ENCODE measurements at places on chromosomes 7 and 10.

DNA sequence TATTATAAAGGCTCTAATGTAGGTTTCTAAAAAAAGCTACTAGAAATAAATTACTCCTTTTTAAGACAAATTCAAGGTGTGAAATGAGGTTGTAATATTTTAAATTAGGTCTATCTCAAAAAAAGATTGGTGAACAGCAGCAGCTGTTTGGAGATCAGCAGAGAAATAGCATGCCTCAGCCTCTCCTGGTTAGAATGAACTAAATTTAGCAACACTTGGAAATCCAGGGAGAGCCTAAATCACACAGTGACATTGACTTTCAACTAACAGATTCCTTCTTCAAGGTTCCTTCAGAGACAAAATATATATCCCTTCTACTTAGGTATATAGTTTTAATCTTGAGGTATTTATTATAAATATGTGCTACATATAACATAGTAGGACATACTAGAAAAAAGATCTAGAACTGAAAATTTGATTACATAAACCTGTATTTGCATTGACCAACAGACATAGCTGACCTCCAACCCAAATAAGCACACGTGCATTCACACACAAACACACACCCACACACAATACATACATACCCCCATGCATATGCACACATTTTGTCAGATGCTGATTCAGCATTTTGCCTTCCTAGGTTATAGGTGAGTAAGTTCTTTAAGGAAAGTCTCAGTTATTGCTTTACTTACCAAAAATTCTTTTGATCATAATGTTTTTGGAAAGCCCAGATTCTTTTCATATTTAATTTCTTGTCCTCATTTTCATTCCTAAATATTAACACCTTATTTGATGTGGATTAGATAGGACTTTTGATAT is 47.3 kb downstream of the DGKB start:
- peaks cover under 1% of the 10 kb centered on the region for H3K27me3 ChIP-seq
- no peaks in the 10 kb centered on the region for H3K4me1 ChIP-seq
- no peak overlapping the region for H3K27ac ChIP-seq
- H3K36me3 ChIP-seq, result no peaks in the 10 kb centered on the region
- H3K4me3 ChIP-seq, result no peak overlapping the region
- DNase-seq, result no peak

DNA sequence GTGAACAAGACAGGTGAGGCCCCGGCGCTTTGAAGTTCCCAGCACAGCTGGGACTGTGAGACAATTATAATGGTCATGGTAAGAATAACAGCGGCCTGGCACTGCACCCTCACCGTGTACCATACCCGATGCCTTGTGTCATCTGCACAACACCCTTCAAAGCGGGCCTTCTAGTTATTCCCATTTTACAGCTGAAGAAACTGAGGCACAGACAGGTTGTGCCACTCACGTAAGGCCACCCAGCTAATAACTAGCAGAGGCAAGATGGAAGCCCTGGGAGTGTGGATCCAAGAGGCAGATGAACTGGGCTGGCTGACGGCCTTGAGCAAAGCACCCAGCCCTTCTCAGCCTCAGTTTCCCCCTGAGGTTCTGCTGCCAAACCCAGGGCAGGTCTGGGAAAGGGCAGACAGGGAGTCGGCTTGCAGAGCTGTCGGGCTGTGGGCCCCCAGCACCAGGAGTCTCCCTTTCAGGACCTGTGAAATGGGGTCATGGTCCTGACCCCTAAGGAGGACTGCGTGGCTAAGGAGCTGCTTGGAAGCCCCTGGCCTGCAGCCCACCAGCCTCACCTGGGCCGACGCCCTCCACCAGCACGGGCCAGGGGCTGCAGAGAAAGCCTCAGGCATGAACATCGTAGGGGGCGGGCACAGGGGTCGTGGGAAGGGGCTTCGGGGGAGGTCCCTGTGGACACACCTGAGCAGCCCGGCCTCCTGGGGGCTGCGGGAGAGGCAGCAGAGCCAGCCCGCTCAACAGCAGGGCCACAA is 15.3 kb upstream of the LFNG start:
- no peaks in the 10 kb centered on the region for H3K36me3 ChIP-seq
- no peak overlapping the region for H3K4me3 ChIP-seq
- peaks cover 5% of the 10 kb centered on the region for H3K27me3 ChIP-seq
- peaks cover 3% of the 10 kb centered on the region for H3K4me1 ChIP-seq
- no peak for DNase-seq
- H3K27ac ChIP-seq, result no peak overlapping the region

DNA sequence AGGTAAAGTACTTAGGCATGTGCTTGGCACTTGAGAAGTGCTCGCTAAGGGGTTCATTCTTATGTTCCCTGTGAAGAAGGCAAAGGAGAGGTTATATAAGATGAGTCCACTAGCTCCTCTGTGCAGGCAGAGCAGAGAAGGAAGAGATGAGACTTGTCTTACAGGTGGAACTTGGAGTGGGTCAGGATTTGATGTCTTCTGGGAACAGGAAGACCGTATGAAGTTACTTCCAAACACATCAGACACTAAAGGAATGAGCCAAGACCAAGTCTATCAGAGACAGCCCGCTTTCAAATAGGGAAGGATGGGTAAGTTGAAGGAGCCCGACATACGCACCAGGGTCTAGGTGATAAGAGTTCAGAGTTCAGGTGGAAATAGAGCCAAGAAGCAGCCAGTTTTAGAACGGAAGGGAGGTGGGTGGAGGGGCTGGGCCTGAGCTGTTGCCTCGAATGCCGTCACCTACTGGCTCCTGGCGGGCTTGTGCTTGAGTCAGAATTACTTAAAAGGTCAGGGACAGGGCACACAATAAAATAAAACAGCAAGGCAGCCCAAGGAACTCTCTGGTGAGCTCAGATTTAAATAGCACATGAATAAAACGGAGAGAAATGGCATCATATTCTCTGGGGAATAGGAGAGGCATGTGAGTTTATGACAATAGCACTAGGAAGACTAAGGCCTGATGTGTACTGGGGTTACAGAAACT is 56.1 kb upstream of the GRB10 start:
- H3K27me3 ChIP-seq, result no peaks in the 10 kb centered on the region
- no peak overlapping the region for H3K4me3 ChIP-seq
- H3K27ac ChIP-seq, result no peak overlapping the region
- peaks cover 2% of the 10 kb centered on the region for H3K4me1 ChIP-seq
- H3K36me3 ChIP-seq, result peaks cover 6% of the 10 kb centered on the region

DNA sequence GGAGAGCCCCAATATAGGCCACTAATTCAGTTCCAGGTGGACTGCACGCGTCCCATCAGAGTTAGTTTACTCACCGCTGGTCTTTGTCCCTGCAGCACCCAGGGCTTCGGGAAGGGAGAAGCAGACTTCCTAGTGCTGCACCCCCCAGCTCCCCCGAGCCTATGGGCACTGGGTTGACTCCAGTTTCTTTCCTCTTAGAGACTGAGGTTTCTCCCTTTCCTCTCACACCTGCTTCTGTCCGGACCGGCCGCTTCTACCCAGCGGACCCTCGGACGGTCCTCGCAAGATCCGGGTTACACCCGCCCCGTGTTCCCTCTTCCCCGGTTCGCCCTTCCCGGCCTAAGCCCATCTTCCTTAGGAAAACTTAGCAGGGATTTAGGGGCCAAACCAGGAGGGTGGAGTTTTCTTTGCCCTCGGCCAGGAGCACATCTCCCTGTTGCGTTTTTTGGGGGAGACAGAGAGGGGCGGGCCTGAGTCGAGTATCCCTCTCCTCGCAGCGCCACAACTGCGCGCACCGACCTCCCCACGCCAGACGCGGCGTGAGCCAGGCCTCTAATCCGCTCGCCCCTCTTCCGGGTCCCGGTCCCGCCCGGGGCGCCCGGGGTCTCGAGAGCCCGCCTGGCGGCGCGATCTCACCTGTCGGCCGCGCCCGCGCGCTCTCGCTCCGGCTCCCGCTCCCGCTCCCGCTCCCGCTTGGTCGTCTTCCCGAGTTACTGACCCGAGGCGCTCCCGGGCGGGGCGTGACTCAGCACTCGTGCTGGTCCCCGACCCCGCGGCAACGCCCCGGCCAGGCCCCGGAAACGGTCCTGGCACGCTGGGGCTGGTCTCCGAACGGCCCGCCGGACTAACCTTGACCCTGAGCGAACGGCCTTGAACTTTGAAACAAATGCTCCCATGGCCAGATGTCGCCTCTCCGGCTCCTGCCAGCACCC is at the start of gene AIFM2:
Gene AIFM2 (minus strand): TSS at position 728 of the 932 bp plus-strand sequence. CDS start 8,741 bp downstream, outside the sequence.
- H3K4me1 ChIP-seq, result peaks cover 2% of the 10 kb centered on the region
- peak within 1 kb of the TSS; percentile 88 for H3K4me3 ChIP-seq
- H3K27me3 ChIP-seq, result peaks cover 19% of the 10 kb centered on the region
- peak; percentile 52 for DNase-seq
- peaks cover under 1% of the 10 kb centered on the region for H3K36me3 ChIP-seq
- peak within 1 kb of the TSS; percentile 12 for H3K27ac ChIP-seq

DNA sequence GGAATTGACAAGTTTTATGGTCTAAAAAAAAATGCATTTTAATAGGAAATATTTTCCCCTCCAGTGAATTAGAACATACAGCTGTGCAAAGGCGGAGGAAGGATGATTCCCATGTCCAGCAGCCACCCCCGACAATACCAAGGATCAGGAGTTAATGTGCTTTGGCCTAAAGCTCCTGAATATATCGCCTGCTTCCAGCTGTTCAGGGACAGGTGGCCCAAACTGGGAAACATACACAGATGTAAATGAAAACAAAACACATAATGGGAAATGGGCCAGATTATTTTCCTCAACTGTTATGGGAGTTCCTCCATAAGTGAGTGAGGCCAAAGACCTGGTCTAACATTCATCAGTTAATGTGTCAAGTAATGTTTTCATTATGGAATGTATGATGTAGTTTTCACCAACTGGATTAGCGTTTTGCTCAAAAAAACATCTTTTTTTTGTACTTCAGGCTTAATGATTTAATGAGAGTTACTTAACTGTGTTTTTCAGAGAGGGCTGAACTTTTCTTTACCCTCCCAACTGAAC is 55.1 kb upstream of the LAMB1 start:
- no peaks in the 10 kb centered on the region for H3K36me3 ChIP-seq
- H3K4me1 ChIP-seq, result peaks cover 12% of the 10 kb centered on the region
- no peak overlapping the region for H3K27ac ChIP-seq
- H3K4me3 ChIP-seq, result no peak overlapping the region
- no peak for DNase-seq
- peaks cover 1% of the 10 kb centered on the region for H3K27me3 ChIP-seq

DNA sequence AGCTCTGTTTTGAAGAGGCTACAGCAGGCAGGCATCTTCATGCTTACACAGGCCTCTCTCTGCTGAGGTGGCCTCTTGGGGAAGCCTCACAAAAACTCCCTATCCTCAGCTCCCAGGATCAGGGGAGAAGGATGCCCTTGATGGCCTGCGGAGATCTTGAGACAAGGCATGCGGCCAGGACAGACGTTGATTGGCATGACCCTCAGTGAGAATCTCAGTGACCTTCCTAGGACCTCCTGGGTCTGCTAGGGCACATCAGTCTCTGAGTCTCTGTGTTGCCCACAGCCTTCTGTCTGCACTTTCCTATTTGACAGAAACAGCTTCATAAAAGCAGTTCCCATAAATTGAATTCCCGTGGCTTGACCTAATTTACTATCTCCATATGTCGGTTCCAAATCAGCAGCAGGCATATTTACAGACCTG is 1005.8 kb upstream of the C7orf33 start:
- no peak overlapping the region for H3K4me3 ChIP-seq
- H3K36me3 ChIP-seq, result no peaks in the 10 kb centered on the region
- peak; percentile 17 for DNase-seq
- peak overlapping the region; percentile 3 for H3K27ac ChIP-seq

GRCh38 chr7:132677918-132678317 is 101.6 kb upstream of the PLXNA4 start:
- H3K36me3 ChIP-seq, result peaks cover 7% of the 10 kb centered on the region
- no peak overlapping the region for H3K27ac ChIP-seq
- no peak overlapping the region for H3K4me3 ChIP-seq
- peaks cover 2% of the 10 kb centered on the region for H3K27me3 ChIP-seq

- H3K4me3 ChIP-seq, result no peak overlapping the region
- H3K27ac ChIP-seq, result no peak overlapping the region
- DNase-seq, result no peak
- H3K36me3 ChIP-seq, result no peaks in the 10 kb centered on the region
These were observed 177.0 kb downstream of the ZNF438 start for GRCh38 chr10:30854656-30855055.

DNA sequence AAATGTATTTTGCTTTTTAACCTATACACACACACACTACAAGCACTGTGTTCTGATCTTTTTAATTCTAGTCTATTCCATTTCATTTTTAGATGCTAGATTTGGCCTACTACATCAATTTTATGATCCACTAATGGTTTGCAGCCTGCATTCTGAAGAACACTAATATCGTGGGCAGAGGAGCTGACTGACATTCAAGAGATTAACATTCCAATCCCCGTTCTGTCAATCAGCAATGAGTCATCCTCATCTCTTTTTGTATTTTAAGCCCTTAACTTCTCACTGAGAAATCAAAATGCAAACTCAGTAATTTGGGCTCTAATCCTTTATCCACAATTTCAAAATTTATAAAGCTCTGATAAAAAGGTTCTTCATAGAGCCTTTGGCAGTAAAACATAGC is 47.1 kb upstream of the GAD2 start:
- H3K27ac ChIP-seq, result no peak overlapping the region
- H3K36me3 ChIP-seq, result no peaks in the 10 kb centered on the region
- DNase-seq, result no peak
- no peak overlapping the region for H3K4me3 ChIP-seq
- H3K4me1 ChIP-seq, result no peaks in the 10 kb centered on the region
- no peaks in the 10 kb centered on the region for H3K27me3 ChIP-seq

DNA sequence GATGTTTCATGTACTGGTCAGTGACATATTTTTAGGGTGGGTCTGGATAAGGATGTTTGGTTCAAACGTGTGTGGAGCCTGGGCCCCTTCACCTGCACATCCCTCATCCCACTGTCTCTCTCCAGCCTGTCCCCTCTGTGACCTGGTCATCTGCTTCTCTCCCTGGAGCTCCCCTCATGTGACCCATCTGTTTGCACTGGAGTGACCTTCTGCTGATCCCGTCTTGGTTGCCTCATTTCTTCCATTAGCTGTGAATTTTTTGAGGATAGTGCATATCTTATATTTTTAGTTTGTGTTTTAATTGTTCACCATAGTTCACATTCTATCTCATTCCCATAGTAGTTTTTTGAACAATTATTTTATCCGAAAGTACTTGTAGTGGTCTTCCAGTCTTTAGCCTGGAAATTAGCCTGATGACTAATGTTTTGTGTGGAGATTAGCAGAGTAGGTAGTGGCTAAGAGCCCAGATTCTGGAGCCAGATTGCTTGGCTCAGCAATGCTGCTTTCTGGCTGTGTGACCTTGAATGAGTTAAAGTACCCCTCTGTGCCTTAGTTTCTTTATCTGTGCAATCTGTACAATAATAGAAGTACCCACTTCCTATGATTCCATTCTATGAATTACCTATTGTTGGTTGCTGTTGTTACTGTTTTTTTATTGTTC is 224.5 kb downstream of the LRMDA start:
- no peak overlapping the region for H3K4me3 ChIP-seq
- H3K27me3 ChIP-seq, result no peaks in the 10 kb centered on the region
- H3K36me3 ChIP-seq, result no peaks in the 10 kb centered on the region

DNA sequence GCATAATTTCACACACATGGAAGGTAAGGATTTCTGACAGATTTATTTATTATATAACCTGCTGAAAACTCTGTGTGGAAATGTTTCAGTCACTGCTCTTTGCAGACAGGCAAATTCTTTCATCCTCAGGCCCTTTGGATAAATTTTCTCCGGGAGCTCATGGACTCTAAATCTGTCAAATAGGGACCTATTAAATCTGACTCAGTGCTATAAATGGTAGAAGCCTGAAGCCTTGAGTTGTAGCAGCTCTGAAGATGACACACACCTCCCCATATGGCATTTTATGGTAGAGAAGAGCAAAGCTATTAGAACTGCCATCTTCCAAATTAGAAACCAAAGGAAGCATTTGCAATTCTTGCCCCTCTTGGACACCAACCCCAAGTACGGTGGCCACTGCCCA is 808.7 kb downstream of the XPNPEP1 start:
- no peak for DNase-seq
- no peak overlapping the region for H3K27ac ChIP-seq
- peaks cover 12% of the 10 kb centered on the region for H3K36me3 ChIP-seq
- H3K27me3 ChIP-seq, result no peaks in the 10 kb centered on the region

Measured in glutamatergic neuron (in vitro differentiated cells).